Stimulated activated CD4-positive, alpha-beta T cell treated with anti-CD3 and anti-CD28 coated beads, Interleukin-15, amount 100 ng/mL, for 1 hour (primary cell): ENCODE measurements at places on chromosomes 2 and 18.

DNA sequence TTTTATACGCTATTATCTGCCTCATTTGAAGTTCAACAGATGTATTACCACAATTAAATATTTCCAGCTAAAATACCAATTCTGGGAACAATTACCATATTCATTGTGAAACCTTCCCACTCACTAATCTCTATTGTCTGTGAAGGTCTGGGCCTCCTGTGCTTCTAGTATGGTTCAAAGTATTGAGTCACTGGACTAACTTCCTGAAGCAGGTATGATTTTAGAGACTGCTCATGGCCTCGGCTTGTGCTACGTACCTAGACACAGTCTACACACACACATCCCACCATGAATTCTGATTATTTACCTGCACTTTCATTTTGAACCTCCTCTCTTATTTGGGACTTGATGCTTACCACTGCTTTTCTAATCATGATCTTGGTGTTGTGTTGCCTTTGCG is 180.7 kb upstream of the EPHA4 start:
- no peak for DNase-seq

GRCh38 chr2:187168720-187169713 is 279.0 kb downstream of the CALCRL start:
- DNase-seq: no peak

- no peak for DNase-seq
Observed at GRCh38 chr2:44560352-44560751, 198.6 kb downstream of the CAMKMT start.

DNA sequence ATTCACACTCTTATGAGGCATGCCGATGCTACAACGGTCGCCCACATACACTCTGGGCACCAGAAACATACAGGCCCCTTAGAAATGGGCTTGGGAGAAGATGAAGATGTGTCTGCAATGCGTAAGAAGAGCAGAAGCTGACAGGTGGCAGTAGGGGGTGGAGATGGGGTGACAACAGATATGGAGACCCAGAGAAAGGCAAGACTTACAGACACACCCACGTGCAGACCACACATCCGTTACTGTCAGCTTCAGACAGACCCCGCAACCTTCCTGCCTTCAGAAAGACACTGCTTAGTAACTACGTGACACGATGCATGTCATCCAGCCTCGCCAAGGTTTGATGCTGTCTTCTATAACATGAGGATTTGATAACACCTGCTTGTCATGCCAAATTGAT is 89.5 kb downstream of the ZFP36L2 start:
- no peak for DNase-seq

GRCh38 chr2:159185401-159186130 is 100.9 kb downstream of the WDSUB1 start:
- DNase-seq: no peak

DNA sequence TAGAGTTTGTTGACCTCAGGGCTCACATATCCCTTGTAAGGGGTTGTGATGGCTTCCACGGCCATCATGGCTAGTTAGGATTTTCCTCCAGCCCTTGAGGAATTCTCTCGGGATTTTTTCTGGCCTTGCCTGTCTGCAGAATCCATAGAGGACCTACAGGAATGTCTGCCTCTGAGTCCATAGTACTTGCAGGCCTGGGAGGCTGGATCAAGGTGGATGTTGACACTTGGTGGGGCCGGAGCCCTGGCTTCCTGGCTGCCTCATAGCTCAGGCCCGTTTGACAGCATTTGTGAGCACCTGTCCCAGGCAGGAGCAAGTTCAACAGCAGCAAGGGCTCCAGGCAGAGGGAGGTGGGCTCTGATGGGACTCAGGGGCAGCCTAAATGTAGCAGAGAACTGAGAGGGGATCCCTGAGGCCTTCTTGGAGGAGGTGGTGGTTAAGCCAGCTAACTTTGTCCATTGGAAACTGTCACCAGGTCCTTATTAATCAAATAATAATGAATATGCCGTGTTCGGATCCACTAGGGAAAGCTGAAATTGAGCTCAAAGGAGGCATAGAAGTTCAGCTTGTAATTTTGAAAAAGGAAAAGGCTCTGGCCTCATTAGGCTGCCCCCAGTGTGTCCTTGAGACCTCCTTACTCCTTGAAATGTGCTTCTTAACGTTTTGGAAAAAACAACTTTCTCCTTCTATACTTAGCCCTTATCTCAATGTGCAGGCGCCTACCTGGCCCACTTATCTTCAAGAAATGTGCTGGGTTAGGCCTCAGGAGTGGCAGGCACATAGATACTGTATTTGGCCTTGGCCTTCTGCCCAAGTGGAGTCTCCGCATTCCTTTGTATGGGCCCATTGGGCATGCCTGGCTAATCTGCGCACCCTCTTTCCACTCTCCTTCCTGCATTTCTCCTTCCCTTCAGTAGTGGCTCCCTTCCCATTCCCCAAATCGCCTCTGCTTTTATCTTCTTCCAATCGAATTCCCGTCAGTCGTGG is 66.9 kb downstream of the HPCAL1 start:
- no peak for DNase-seq

GRCh38 chr2:216673021-216673420 is 22.3 kb downstream of the IGFBP5 start:
- DNase-seq: no peak
